Epithelial cell of proximal tubule (primary cell): ENCODE measurements at places on chromosomes 1 and 21. TPM values are rescaled to one million over a fixed set of nuclear protein-coding genes. Genes with fewer than 3 reads are reported as not detected.

The KRTAP10-12 gene
- not detected in 2 replicates for total RNA-seq

The NIT1 gene
- 34.2 and 55.9 TPM in 2 replicates for total RNA-seq

The LRRC38 gene
- 0.36 TPM in 1 of 2 replicates, not detected in the other for total RNA-seq

The SRRM1 gene
- total RNA-seq = 66.6 and 79.3 TPM in 2 replicates

The FAM151A gene
- total RNA-seq = not detected in 2 replicates

The GPR61 gene
- not detected in 2 replicates for total RNA-seq

The SPRR2F gene
- total RNA-seq = not detected in 2 replicates

The LCA5L gene
- total RNA-seq = 0.23 and 0.65 TPM in 2 replicates

The GPR25 gene
- 0.65 TPM in 1 of 2 replicates, not detected in the other for total RNA-seq

The FMN2 gene
- total RNA-seq = 0.43 and 0.86 TPM in 2 replicates

The OLFM3 gene
- not detected in 2 replicates for total RNA-seq

The TGFB2 gene
- 33.7 and 35.7 TPM in 2 replicates for total RNA-seq

The FCRL5 gene
- total RNA-seq = not detected in 2 replicates

The MTFR1L gene
- 21.6 and 27.3 TPM in 2 replicates for total RNA-seq

The ADAMTS1 gene
- 38.4 and 55.6 TPM in 2 replicates for total RNA-seq

The RAB13 gene
- total RNA-seq = 30.5 and 41.9 TPM in 2 replicates

The AADACL4 gene
- not detected in 2 replicates for total RNA-seq

The ANKRD35 gene
- total RNA-seq = 0.36 and 1.6 TPM in 2 replicates

The JTB gene
- 170 and 314 TPM in 2 replicates for total RNA-seq

The NOS1AP gene
- total RNA-seq = 0.72 and 2.2 TPM in 2 replicates

The OR2L13 gene
- total RNA-seq = not detected in 2 replicates

The SLAMF8 gene
- not detected in 2 replicates for total RNA-seq

The S100A2 gene
- total RNA-seq = 24.8 and 25.6 TPM in 2 replicates

The FMO1 gene
- not detected in 2 replicates for total RNA-seq

The FCRL2 gene
- not detected in 2 replicates for total RNA-seq

The IFNLR1 gene
- total RNA-seq = 3.6 and 4.2 TPM in 2 replicates

The TYW3 gene
- total RNA-seq = 11.4 and 12.9 TPM in 2 replicates

The COL16A1 gene
- total RNA-seq = 5.2 and 5.3 TPM in 2 replicates

The DMBX1 gene
- not detected in 2 replicates for total RNA-seq

The LCE1A gene
- not detected in 2 replicates for total RNA-seq

The PPM1J gene
- 3.2 and 7.7 TPM in 2 replicates for total RNA-seq

The ILDR2 gene
- 0.86 and 2.3 TPM in 2 replicates for total RNA-seq

The KISS1 gene
- 24.7 and 111 TPM in 2 replicates for total RNA-seq

The MACO1 gene
- 7.9 and 11.5 TPM in 2 replicates for total RNA-seq
